ENCODE measurements at places on chromosomes 3 and 15.

DNA sequence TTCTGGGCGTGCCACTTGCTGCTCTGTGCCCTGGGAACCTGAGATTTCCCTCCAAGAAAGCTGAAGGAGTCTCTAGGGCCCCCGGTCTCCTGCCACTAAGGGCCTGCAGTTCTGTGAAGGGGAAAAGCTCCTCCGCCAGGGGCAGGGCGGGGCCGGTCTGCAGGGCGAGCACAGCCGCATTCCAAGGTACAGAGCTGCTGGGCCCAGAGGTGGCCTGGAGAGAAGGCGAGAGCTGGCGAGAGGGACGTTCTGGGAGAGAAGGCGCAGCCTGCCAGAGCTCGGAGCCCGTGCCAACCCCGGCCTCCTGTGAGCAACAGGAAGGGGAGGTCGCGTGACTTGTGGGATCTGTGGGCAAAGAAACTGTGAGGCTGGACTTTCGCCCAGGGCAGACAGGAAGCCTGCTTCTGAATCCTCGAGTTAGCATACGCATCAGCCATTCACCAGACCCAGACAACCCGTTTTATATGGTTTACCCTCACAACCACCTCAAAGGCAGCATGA, 500.4 kb downstream of the SHQ1 start:
- DNase-seq, result peak; percentile 32

GRCh38 chr15:36905908-36906307, 194.4 kb downstream of the MEIS2 start:
- no peak for DNase-seq

GRCh38 chr3:107950417-107950816, 140.4 kb downstream of the CD47 start:
- no peak for DNase-seq

DNA sequence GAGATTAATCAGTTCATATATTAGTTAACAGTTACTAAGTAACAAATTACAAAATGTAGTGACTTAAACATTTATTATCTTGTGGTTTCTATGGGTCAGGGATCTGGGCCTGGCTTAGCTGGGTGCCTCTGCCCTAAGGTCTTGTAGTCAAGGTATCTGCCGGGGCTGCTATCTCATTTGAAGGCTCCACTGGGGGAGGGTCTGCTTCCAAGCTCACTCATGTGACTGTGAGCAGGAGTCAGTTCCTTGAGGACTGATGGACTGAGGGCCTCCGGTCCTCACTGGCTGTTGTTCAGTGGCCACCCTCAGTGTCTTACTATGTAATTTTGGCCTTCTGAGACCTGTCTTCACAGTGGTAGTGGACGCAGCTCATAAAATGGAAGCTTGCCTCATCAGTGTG, 135.9 kb upstream of the PLXNA1 start:
- DNase-seq, result no peak
